ENCODE measurements at places on chromosomes 3 and 15.

DNA sequence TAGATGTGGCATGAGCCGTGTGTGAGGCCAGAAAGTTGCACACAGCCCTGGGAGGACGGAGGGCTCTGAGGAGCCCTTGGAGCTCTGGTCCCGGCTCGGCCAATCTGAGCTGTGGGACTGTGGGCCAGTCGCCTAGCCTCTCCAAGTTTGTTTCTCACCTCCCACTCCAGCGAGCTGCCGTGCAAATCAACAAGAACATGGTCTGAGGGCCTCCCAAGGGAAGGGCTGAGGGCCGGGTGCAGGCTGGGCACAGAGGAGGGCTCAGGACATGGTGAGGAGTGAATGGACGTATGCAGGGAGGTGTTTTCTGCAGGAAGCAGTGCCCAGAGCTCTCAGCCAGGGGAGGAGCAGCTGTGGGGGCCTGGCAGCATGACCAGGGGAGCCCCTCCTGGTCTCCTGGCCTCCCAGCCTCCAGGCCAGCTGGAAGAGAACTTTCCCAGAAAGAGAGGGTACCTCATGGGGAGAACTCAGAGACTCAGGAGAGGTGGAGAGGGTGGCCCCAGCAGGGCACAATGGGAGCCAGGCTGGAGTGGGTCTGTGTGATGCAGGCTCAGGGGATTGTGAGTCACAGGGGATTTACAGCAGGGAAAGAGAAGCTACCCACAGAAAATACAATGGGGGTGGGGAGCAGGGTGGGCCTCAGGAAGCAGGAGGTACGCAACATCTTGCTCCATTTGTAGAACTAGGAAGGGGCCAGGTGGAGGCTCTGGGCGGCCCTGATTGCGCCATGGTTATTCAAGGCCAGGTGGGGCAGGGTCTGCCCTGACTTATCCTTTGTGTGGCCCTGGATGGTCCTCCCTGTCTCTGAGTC, 24.8 kb downstream of the PSTPIP1 start:
- DNase-seq: no peak

DNA sequence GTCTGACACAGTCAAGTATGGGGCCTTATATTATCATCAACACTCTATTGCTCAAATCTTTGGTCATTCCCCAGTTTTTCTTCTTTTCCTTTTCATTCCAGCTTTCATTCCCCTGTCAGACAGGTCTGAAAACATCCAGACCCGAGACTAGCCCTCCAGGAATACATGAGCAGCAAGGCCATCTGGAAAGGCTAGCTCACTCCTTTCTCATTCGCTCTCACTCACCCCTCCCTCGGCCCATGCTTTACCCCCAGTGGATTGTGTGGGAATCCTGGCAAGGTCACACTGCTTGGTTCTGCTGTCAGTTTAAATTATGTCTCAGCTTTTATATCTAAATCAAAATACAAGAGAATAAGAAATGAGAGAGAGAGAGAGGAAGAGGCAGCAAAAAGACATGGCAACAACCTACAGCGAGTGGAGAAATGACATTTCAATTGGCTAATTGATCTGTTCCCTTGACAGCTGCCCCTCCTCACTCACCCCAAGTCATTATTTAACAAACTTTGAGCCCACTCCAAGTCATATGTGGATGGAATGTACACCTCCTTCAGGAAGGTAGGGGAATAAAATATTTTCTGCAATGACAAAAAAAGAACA, 962.2 kb downstream of the TUSC7 start:
- no peak for DNase-seq

GRCh38 chr15:51758645-51759044, 7.2 kb downstream of the TMOD2 start:
- DNase-seq: no peak

DNA sequence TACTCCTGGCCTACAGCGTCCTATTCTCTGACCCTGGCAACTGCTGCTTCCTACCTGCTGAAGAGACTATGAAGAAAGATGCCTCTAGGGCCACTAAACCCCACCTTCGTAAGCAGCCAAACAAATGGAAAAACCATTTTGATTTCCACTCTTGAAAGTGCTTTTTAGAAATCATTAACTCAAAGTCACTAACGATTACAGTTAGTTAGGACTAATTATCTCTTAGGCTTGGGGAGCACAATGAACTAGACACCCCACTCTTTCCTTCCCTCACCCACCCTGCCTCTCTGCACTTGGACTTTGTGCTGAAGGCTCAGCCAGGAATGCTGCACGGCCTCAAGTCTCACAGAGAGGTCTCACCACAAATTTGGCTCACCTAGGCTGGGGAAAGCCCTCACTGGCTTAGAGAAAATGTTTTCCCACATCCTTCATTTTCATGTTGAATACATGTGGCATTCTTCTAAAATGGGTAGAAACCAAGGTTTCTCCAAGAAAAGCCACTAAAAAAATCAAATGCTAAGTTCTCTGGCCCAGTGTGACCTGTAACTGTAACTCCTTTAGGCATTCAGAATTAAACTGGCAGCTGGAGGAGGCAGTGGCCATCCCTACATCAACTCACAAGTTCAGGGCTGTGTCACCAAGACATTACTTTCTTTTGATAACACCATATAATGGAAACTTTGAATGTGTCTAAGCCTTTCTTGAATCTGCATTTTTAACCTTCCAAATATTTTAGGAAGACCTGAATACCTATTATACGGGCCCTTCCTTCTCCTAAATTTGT, 47.1 kb downstream of the NPTN start:
- DNase-seq: no peak

Data from stimulated activated CD4-positive, alpha-beta T cell treated with anti-CD3 and anti-CD28 coated beads, Interleukin-1b, Interleukin-23, amount 100 ng/mL, for 1 hour (primary cell).